Upper lobe of right lung (tissue), 1 donor: ENCODE measurements at places on chromosomes 7 and 10. TPM values are rescaled to one million over a fixed set of nuclear protein-coding genes. Genes with fewer than 3 reads are reported as not detected.

ADAM22 gene
- total RNA-seq, result 4.3 TPM

GRCh38 chr7:13984061-13984460 lies 5.4 kb downstream of the ETV1 start:
- no peaks in the 10 kb centered on the region for H3K4me1 ChIP-seq
- H3K36me3 ChIP-seq, result no peaks in the 10 kb centered on the region
- H3K4me3 ChIP-seq, result peak overlapping the region; percentile 62
- no peaks in the 10 kb centered on the region for H3K27me3 ChIP-seq

GRCh38 chr10:2700626-2701305 lies 366.6 kb upstream of the PFKP start:
- H3K4me3 ChIP-seq, result no peak overlapping the region
- DNase-seq, result no peak
- no peak overlapping the region for H3K27ac ChIP-seq

DNA sequence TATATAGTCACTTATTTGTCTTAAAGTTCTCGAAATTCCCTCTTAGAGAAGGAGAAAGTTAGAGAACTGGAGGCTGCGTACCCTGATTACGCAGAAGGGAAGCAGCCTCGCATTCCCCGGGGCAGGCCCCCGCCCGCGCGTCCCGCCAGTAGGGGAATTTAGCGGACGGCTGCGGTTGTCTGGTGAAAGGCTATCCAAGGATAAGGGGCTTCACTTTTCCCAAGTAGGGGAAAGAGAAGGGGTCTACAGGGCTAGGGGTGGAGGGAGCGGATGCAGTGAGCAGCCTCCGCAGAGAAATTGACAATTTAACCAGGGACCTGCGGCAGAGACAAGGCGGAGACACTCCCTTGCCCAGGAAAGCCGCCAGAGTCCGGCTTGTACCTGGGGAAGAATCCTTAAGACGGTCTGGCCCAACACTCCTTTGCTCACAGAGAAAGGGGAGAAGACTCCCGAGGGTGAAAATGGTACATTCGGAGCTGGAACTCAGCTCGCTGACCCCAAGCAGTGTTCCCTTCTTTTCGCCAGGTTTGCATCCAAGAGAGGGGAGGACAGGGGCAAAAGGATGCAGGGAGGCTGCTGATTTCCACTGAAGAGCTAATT lies 994 bp upstream of the MAGI2 start:
- peak overlapping the region; percentile 94 for H3K27ac ChIP-seq
- peak overlapping the region; percentile 76 for H3K4me3 ChIP-seq
- H3K27me3 ChIP-seq, result no peaks in the 10 kb centered on the region
- H3K36me3 ChIP-seq, result no peaks in the 10 kb centered on the region

DNA sequence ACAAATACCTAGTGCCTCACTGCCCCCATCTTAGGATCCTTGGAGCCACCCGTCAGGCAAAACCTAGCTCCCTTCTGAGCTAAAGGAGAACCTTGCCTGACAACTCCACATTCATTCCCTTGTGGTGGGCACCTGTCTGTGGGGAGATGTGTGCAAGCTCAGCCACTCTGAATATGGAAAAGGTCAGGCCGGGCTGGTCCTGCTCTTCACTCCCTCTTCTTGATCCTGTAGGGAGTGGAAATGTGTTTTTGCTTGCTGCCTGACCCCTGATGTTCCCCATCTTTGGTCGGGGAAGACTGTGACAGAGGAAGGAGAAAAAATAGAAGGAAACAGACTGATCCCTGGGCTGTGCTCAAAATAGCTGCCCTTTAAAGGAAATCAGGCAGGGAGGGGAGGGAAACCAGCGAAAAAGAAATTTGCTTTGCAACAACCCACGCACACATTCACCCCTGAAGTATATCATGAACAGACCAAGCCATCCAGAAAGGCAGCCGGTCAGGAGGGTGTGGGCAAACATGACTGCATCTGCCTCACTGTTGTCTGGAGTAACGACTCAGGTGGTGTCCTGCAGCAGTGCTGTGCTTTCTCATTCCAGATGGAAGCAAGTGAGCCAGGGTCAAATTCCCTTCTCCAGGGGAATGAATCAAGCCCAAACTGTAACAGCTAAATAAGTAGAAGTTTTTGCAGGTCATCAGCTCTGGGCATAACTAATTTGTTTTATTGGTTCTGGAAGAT lies 74.0 kb downstream of the SCRN1 start:
- DNase-seq, result no peak
- H3K27me3 ChIP-seq, result no peaks in the 10 kb centered on the region
- no peaks in the 10 kb centered on the region for H3K4me1 ChIP-seq
- H3K27ac ChIP-seq, result no peak overlapping the region
- H3K4me3 ChIP-seq, result no peak overlapping the region

LEP gene
- not detected for total RNA-seq

CHST15 gene
- total RNA-seq, result 49.2 TPM

RBM28 gene
- total RNA-seq, result 28.3 TPM

ACHE gene
- 2.9 TPM for total RNA-seq

DNA sequence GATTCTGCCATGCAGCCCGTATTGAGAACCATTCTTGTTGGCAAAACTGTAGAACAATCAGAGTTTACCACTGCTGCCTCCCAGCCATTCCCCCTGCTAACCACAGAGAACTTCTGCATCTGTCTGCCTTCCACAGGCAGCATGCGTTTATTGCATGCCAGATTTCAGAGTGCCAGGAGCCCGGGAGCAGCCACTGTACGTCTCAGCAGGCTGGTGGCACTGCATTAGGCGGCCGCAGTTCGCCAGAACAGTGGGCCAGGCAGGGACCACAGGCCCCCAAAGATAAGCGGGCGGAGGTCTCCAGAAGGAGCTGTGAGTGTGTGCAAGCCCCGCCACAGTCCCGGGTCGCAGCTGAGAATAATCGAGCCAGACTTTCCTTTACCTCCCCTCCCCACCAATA lies 31.8 kb downstream of the ZNF467 start:
- peaks cover 8% of the 10 kb centered on the region for H3K4me1 ChIP-seq
- H3K4me3 ChIP-seq, result peak overlapping the region; percentile 33
- no peaks in the 10 kb centered on the region for H3K36me3 ChIP-seq
- peaks cover 10% of the 10 kb centered on the region for H3K27me3 ChIP-seq
